Memory B cell (primary cell): ENCODE measurements at places on chromosomes 13 and 19.

DNA sequence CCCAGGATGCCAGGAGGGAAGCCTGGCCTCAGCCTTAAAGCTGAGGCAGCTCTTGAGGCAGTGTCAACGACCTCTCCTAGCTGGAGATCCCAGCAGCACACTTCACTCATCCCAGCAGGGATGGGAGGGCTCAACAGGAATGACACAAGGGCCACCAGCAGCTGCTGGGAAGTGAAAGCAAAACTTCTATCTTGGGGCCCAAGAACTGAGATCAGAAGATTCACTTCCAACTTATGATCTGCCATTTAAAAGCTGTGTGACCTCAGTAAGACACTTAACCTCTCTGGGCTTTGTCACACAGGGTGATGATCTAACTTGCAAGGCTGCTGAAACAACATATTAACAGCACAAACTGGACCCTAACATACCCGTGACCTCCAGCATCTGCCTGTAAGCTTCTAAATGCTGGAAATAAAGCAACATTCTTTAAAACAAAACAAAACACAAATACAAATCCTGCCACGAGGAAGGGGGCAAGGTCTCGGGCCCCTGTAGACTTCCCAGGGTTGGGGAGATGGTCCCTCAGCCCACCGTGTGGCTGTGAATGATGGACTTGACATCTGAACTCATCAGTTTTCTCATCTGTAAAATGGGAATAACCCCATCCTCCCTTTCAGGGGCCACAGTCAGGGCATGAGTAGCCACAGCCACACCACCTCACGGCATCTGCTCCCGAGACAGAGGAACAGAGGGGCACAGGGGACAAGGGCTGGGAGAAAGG, 22.7 kb downstream of the ELL start:
- DNase-seq, result no peak

- DNase-seq, result no peak
These were observed 41.4 kb upstream of the OBI1 start for GRCh38 chr13:78700121-78700910.

DNA sequence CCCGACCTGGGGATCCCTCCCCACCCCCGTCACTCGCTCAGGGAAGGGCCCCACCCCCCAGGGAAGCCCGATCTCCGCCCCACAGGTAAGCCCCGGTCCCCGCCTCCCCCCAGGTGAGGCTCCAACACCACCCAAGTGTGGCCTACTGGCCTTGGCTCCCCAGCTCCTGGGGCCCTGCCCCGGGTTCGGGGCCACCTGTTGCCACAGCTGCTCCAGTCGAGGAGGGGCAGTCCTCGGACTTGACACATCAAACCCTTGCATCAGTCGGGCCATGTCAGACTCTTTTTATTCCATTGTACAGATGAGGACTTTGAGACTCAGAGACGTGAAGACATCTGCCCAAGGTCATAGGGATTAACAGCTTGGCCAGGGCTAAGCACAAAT, 512 bp downstream of the CC2D1A start:
- DNase-seq, result no peak

DNA sequence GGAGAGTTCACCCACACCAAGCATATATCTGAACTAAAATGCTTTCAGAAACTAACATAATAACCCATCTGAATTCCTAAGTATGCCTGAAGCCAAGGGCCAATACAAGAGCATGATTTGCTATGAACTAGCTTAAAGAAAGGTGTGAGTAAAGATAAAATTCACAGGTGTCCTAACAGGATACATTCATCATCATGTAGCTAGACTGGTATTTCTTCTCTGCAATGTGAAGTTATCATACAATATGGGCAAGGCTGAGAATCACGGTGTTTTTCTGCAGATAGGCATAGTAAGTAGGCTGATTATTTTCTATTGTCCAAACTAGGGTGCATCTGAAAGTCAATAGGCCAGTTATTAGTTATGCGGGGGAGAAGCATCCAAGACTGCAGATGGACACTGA, 63.1 kb downstream of the STK24 start:
- no peak for DNase-seq

DNA sequence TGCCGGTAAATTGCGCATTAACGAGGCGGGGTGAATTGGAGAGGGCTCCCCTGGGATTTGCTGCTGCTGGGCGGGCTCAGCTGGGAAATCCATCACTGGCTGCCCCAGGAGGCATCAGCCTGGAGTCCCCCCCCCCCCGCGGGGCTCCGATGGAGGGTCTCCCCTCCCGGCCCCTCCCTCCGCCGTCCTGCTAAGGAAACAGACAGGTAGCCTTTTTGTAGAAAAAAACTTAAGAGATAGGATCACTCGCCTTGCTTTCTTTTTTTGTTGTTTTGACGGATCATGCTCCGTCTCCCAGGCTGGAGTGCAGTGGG, 6.8 kb downstream of the TLE6 start:
- DNase-seq, result no peak

DNA sequence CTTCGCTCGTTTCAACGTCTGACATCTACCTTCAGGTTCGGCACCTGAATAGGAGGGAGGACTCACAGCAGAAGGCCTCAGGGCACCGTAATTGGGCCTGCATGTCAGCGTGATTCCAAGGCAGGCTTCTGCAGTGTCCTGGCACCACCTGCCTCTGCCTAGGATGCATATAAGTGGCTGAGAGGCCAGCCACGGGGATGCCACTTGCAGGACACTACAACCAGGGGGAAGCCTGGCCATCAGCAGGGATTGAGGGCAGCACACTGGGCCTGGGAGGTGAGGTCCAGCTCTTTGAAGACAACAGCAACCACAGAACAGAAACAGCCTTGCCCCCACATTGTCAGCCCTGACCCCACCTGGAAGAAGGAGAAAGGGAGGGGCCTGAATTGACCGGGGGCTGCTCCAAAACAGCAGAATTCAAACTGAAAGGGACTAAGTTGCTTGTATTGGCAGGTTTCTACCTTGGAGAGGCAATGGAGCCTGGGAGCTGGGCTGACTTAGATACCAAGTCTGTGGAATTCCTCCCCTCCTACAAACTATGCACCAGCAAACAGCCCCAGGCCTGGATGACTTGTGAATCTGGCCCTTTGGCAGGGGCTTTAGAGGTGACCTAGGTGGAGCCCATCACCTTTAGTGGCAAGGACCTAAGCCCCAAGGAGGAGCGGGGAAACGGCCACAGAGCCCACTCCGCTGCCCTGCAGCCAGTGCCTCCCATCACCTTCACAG, 34.1 kb upstream of the POMP start:
- no peak for DNase-seq

DNA sequence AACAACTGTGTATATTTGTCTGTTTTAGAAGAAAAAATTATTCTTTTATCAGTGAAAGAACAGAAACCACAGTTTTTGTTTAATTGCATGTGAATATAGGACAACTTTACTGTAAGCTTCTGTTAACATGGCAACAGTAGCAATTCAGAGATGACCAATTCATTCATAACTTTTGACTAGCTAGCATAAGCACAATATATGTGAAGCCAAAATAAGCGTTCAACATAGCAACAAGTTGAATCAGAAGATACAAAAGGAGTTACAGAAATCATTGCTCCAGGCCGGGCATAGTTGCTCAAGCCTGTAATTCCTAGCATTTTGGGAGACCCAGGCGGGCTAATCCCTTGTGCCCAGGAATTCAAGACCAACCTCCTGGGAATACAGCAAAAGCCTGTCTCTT, 197.1 kb upstream of the GPC6 start:
- DNase-seq, result no peak
